ENCODE measurements at places on chromosomes 6 and 20.

DNA sequence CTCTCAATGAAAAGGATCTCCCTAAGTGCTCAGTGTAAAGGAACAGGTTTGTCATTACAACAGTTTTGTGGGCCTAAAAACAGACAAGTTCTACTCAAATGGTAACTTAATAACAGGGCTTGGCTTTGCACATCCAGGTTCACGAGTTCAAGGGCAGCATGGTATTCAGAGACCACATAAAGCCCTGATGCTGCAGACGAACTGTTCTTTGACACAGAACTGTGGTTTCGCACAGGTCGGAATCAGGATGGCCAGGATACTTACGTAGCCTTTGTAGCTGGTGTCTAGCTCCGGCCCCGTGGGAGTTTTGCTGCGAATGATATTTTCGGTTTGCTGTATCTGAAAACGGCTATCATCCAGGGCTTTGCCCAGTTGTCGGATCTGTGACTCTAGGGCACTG lies 335.9 kb downstream of the ESR1 start:
- no peak for DNase-seq

DNA sequence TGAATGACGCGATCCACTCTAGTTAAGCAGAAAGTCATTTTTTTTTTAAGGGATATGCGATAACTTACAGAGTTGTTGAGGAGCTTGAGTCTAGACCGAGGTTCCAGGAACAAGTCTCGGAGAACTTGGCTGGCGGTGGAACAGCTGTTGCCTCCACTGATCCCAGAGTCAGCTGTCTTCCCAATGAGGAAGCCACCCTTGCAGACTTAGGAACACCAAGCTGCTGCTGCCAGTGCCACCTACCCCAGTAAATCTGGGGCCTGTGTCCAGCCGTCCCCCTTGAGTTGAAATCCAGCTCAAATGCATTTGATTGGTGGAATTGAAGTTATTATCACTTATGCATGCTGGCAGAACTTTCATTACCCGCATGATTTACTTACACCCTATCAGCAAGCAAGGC lies 6.7 kb downstream of the PFDN4 start:
- DNase-seq = no peak

- peak; percentile 46 for DNase-seq
Observed at GRCh38 chr6:76681781-76682180, 609.3 kb upstream of the IMPG1 start.

DNA sequence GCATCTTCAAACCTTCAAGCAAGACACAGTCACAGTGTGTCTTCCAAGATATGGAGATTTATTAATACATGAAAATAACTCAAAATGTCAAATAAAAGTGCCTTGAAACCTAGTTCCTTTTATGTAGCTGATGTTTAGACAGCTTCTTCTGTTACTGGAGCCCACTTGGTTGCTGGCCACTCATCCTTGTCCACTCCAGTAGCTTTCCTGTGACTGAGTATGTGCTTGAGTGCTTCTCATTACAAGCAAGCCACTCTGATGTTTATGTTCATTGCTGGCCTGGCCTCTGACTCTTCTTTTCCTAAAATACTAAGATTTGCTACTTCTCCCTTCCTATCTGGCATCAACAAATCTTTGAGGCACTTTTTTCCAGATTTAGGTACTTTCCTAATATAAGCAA lies 545.2 kb upstream of the MAN1A1 start:
- no peak for DNase-seq

DNA sequence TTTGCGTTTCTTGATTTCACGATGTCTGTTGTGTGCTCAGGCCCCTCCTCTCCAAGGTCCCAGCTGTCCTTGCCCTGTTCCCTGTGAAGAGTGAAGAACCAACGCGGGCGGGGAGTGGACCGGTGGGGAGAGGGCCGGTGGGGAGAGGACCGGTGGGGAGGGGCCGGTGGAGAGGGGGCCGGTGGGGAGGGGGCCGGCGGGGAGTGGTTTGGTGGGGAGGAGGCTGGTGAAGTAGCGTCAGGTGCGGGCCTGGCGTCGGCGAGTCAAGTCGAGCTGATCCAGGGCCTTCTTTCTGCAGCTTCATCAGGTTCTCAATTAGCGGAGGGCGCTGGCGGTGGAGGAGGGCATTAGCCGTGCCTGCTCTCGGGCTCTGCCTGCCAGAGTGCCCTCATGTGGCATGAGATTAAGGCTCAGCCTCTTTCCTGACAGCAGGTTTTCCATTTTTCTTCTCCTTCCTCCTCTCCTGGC lies 21.2 kb upstream of the BHLHE23 start:
- DNase-seq = no peak

DNA sequence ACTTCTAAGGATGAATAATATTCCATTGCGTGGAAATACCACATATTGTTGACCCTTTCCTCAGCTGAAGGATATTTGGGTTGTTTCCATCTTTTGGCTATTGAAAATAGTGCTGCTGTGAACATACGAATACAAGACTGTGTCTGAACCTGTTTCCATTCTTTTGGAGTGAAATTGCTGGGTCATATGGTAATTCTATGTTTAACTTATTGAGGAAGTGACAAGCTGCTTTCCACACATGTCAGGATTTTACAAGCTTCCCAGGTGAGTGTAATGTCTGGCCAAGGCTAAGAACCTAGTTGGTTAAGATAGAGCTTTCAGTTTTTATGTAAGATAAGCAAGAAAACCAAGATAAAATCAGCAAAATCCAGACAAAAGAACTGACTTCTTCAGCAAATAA lies 48.8 kb downstream of the PPP1R3G start:
- no peak for DNase-seq

DNA sequence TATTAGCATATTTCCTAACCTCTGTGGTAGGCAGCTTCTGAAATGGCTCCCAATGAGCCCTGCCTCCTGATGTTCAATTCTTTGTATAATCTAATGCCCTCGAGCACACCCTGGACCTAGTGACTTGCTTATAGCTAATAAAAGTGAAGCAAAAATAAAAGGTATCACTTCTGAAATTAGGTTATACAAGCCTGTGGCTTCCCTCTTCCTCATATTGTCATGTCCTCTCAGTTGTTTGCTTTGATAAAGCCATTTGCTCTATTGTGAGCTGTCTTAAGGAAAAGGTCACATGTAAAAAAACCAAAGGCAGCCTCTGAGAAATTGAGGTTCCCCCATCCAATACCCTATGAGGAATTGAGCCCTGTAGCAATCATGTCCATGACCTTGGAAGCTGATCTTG lies 442.1 kb upstream of the ADGRB3 start:
- DNase-seq = no peak

DNA sequence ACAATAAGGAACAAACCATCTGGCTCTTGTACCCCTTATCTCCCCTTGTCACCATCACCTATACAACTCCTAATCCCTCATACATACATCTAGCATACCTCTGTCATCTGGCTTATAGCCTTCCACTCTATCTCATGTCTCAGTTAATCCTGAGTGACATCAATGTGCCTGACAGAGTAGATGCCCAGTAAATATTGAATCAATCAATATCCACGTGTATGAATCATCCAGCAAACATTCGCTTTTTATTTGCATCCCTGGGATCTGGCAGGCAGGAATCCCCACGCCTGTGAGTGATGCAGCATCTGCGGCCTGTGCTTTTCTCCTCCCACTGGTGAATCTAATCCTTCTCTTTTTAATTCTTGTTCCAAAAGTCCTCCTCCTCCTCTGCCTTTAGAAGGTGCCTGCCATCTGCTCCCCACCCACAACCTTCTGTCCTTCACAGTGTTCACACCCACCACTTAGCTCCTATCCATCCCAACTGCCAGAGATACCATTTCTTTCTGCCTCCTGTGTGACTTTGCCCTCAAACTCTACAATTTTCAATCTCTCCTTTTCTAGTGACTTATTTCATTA lies 37.6 kb downstream of the ZNF391 start:
- DNase-seq = no peak

DNA sequence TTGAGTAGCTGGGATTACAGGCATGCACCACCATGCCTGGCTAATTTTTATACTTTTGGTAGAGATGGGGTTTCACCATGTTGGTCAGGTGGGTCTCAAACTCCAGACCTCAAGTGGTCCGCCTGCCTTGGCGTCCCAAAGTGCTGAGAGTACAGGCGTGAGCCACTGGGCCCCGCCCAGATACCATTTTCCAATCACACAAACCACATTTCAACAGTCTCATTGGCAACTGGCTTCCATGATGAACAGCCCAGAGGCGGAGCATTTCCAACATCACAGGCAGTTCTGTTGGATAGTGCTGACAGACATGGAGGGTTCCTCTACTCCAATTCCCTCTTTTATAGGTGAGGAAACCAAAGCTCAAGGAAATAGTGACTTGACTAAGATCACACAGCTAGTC lies 43.9 kb upstream of the PLCB4 start:
- DNase-seq = no peak

DNA sequence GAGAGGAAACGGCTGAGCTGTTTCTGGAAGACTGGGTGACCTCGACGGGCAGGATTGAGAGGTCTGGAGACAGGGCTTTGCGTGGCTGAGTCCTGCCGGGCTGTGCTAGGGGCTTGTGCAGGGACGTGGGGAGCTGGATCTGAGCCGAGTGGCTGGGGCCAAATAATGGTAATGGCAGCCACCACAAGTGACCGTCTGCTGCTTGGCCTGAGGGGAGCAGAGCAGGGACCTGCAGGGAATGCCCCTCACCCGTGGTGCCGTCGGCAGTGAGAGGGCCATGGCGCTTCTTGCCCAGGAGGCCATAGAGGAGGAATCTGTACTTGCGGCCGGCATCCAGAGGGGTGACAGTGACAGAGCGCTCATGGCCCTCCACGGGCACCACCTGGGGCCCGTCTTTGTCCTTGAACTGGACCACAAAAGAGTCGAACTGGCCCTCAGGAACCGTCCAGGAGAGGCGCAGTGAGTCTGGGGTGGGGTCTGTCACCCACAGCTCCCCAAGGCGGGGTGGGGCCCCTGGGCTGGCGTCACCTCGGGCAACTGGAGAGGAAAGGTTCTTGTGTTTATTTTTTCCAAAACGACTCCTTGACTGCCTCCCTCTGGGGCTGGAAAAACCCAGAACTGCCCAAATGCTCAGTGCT lies 31.8 kb downstream of the CYP21A2 start:
- DNase-seq = no peak

GRCh38 chr20:58224097-58224496 lies 4.4 kb downstream of the ANKRD60 start:
- no peak for DNase-seq

- no peak for DNase-seq
Observed at GRCh38 chr20:37558779-37559178, 31.1 kb upstream of the BLCAP start.

DNA sequence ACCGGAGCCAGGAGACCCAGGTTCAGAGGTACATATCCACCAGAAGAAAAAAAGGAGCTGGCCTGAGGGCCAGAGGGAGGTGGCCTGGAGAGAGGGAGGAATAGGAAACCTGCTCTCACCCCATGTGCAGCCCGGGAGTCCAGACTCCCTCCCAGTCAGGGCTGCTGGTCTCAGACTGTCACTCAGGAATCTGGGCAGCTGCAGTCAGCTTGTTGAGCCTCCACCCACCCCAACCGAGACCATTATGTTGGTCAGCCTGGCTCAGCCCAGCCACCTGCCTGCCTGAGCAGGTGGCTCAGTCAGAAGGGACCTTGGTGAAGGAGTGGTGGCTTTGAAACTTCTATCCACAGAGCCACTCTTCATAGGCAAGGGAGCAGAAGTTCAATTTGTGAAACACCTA lies 53.3 kb upstream of the EPB41L1 start:
- DNase-seq = no peak

GRCh38 chr20:19582782-19583181 lies 175.3 kb upstream of the RIN2 start:
- DNase-seq = no peak

DNA sequence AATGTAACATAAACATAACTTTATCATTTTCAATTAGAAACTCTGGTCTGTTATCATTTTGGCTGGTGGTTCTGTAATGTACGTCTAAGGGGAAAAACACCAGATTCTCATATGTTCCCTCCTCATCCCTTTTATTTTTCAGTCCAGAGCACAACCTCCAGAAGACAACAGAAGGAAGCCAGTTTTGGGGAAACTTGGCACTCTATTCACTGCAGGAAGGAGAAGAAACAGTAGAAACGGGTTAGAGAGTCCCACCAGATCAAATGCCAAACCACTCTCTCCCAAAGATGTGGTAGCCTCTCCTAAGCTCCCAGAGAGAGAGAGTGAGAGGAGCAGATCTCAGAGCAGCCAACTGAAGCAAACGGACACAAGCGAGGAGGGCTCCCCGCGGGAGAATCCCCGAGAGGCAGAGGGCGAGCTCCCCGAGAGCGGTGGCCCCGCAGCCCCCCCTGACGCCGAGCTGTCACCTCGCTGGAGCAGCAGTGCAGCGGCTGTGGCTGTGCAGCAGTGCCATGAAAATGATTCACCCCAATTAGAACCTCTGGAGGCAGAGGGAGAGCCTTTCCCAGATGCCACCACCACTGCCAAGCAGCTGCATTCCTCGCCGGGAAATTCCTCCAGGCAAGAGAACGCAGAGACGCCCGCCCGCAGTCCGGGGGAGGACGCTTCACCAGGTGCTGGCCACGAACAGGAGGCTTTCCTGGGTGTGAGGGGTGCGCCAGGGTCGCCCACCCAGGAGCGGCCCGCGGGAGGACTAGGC lies 117.8 kb downstream of the RTN4IP1 start:
- DNase-seq = peak; percentile 63

DNA sequence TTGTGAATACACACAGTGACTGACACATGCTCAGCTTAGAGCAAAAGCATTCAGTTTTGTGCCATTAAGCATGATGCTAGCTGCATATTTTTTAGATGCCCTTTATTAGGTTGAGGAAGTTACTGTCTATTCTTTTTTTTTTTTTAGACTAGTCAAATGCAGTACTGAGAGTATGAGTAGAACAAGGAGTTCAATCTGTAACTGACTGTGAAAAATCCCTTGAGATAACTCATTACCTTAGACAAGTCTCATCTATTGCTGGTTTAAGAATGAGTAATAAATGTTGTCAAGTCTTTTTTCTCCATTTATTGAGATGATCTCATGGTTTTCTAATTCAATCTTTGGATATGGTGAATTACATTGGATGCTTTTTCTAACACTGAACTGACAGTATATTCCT lies 23.2 kb downstream of the AHI1 start:
- DNase-seq = no peak

GRCh38 chr6:122330315-122330714 lies 69.1 kb upstream of the HSF2 start:
- DNase-seq = no peak

GRCh38 chr6:130934848-130935585 lies 107.8 kb downstream of the SMLR1 start:
- DNase-seq = peak; percentile 57

- DNase-seq = no peak
Observed at GRCh38 chr6:81624453-81624852, 128.0 kb downstream of the TENT5A start.

Data from fibroblast of the aortic adventitia (primary cell).